ENCODE measurements at places on chromosomes 3 and 15. TPM values are rescaled to one million over a fixed set of nuclear protein-coding genes. Genes with fewer than 3 reads are reported as not detected.

Gene PDIA5
- 17.9 TPM for total RNA-seq

DNA sequence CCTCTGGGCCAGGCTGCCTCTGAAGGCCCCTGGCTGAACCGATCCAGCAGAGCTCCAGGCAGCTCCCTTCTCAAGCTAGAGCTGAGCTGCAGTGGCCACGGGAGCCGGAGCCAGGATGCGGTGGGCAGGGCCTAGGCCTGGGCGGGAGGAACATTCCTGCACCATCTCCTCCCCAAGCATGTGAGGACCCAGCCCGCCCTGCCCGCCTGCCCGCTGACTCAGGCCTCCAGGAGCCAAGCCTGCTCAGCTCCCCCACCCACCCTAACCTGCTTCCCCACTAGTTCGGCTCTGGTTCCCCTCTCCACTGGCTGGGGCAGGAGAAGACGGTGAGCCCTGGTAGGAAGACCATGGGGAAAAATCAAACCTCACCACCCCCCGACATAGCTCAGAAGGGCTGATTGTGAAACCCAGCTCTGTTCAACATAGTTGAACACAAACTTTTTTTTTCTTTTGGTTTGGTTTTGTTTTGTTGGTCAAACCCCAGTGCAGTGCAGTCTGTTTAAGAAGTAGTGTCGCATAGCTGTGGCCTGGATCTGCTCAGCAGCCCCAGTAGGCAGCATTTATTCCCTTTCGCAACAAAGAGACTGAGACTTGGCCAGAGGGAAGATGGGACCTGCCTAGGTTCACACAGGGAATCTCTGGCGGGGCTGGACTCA, 13.5 kb downstream of the SNX33 start:
- DNase-seq: peak; percentile 49

- DNase-seq: no peak
These were observed 290.0 kb upstream of the THBS1 start for GRCh38 chr15:39290711-39291435.

DNA sequence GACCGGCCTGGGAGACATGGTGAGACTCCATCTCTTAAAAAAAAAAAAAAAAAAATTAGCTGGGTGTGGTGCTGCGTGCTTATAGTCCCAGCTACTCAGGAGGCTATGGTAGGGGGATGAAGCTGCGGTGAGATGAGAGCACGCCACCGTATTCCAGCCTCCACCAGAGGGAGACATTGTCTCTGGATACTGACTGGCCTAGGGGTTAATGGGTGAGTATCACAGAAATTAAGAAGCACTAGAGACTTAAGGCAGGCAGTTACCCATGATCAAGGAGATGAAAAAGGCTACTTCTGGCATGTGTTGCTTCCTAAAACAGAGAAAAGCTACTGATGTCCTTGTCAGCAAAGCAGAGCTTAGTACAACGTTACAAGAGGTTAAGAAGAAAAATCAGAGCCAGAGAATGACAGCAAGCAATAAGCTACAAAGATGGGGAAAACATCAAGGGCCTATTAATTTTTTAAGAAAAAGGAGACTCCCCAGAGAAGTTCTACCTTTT, 8.6 kb downstream of the TFRC start:
- peak; percentile 37 for DNase-seq

Data from skin of body (tissue), 3 donors.